ENCODE measurements at places on chromosomes 2 and 18.

GRCh38 chr2:120635146-120635545 is 100.5 kb upstream of the GLI2 start:
- DNase-seq, result no peak

GRCh38 chr2:205435970-205436369 is 246.3 kb upstream of the NRP2 start:
- no peak for DNase-seq

GRCh38 chr2:161961061-161961460 is 113.0 kb downstream of the DPP4 start:
- no peak for DNase-seq

- no peak for DNase-seq
Measured at GRCh38 chr2:95287806-95288205, 9.3 kb upstream of the KCNIP3 start.

DNA sequence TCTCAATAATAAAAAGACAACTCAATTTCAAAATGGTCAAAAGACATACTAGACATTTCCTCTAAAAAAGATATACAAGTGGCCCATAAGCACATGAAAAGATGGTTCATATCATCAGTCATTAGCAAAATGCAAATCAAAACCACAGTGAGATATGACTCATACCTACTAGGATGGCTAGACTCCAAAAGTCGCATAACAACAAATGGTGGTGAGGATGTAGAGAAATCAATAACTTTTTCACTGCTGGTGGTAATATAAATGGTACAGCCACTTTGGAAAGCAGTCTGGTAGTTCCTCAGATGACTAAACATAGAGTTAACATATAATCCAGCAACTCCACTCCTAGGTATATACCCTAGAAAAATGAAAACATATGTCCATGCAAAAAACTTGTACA is 242.3 kb upstream of the NOL4 start:
- no peak for DNase-seq

DNA sequence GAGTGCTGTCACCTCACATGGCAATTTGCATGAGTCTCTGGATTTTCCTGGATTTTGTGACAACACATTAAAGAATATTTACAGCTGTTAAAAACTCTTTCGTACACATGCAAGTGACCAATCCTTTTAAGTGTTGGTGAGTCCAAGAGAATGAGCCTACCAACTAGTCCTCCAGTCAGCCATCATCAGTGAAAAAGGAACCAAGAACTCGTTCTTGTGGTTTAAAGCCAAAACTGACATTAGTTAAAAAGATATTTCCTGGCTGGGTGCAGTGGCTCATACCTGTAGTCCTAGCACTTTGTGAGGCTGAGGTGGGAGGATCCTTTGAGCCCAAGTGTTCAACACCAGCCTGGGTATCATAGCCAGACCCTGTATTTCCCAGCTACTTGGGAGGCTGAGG is 215.4 kb upstream of the ITGA4 start:
- DNase-seq, result no peak

- DNase-seq, result no peak
Measured at GRCh38 chr2:237927986-237928385, 38.8 kb upstream of the UBE2F start.

GRCh38 chr2:46764547-46764946 is 151.1 kb downstream of the MCFD2 start:
- no peak for DNase-seq

DNA sequence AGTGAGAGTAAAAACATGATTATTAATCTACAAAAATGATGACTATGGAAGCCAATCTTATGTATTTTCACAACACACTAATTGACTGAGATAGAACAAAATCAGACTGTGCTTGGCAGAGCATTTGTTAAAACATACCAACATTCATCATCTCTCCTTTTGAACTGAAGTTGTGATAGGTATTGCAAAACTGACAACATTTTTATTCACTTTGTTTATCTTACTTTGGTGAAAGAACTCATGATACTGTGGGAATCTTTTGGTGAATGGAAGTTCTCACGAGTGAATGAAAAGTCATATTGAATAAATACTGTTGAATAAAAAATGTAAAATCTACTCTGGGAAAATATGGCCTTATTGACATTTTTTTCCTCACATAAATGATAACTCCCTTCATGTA is 1430.2 kb upstream of the PIK3C3 start:
- no peak for DNase-seq

DNA sequence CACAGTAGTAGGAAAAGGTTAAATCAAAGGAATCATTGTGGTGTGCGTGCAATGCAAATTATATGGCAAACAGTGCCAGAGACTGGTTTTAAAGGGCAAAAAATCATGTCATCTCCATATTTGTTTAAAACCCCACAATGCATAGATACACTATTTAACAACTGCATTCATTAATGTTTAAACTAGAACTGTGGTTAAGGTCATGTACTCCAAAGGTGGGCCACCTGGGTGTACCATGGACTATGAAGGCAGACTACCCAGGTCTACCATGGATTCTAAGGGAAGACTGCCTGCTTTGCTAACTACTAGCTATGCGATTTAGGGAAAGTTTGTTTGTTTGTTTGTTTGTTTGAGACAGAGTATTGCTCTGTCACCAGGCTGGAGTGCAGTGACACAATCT is 356.3 kb downstream of the ZEB2 start:
- no peak for DNase-seq

- DNase-seq, result no peak
Measured at GRCh38 chr18:13610555-13611141, 115.7 kb downstream of the FAM210A start.

GRCh38 chr2:174025271-174026121 is 60.3 kb upstream of the SP3 start:
- DNase-seq, result no peak

GRCh38 chr2:172693037-172693436 is 42.6 kb upstream of the RAPGEF4 start:
- peak; percentile 84 for DNase-seq

DNA sequence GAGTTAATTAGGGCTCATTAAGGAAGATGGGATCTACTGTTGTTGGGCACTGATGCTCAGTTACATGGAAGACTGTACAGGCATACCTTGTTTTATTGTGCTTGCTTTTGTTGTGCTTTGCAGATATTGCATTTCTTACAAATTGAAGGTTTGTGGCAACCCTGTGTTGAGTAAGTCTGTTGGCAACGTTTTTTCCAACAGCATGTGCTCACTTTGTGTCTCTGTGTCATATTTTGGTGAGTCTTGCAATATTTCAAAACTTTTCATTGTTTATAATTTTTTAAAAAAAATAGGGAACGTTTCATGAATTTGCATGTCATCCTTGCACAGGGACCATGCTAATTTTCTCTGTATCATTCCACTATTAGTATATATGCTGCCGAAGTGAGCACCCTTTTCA is 15.6 kb downstream of the PHLPP1 start:
- no peak for DNase-seq

DNA sequence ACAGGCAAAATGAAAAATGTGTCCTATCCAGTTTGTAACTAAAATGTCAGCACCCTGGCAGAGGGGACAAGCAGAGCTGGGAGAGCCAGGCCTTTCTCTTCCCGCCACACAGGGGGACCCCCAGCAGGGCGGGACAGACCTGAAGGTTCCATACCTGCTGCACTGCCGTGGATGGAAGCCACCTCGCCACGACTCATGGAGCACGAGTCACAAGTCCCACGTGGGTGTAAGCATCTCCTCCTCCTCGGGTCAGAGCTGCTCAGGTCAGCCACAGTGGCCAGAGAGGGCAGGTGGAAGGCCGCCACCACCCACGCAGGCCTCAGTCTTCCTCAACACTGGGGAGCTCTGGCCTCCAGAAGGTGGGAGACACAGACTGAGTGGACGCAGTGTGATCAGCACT is 21.0 kb downstream of the C1QL2 start:
- DNase-seq, result no peak

DNA sequence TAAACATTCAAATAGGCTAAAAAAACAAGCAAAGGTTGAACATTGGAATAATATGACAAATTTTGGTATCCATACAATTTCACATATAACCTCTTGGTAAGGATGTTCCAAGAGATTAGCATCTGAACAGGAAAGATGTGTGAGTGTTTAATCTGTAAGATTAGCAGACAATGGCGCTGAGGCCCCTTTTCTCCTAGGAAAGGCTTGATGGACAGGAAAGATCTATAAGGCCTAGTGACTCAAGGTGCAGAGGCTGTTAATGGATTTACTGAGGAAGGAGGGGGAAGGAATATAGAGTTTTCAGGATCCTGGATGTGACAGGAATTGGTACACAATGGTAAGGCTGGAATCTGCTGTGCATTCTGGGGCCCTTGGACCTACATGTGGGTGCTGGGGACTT is 48.1 kb upstream of the SMAD2 start:
- DNase-seq, result no peak

DNA sequence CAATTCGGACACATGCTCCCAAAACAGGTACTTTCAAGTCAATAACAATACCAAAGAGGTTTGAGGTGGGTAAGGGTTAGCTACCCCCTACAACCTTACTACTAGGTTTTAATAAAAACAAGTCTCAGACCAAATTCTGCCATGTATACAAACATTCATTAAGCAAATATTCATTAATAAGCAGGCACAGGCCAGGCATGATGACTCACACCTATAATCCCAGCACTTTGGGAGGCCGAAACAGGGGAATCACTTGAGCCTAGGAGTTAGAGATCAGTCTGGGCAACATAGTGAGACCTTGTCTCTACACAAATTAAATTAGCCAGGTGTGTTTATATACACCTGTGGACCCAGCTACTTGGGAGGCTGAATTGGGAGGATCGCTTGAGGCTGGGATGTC is 11.7 kb upstream of the ELAC1 start:
- no peak for DNase-seq

DNA sequence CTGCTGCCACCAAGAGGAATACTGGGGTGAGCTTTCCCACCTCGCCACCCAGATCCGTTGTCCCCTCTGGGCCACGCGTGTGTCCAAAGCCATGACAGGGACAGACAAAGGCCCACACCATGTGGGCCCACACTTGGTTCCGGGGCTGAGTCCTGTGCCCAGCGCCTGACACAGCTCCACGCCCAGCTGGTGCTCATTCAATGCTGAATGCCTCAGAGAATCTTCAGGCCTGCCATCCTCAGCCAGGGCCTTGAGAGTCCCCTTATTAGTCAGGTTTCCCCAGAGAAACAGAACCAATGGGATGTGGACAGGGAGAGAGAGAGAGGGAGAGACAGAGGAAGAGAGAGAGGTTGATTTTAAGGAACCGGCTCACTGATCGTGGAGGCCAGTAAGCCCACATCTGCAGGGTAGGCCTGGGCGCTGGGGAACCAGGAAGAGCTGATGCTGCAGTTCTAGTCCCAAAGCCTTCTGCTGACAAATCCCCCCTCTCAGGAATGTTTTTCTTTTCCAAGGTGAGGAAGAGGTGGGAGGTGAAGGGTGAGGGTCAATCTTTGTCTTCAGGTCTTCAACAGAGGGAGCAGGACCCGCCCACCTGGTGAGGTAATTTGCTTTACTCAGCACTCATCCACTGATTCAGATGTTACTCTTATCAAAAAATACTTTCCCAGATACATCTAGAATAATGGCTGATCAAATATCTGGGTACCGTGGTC is 10.2 kb upstream of the SPATA3 start:
- no peak for DNase-seq

GRCh38 chr2:99543247-99543646 is 53.4 kb upstream of the REV1 start:
- DNase-seq, result no peak

- DNase-seq, result no peak
Measured at GRCh38 chr2:108034843-108035242, 48.5 kb downstream of the SLC5A7 start.

GRCh38 chr2:169050476-169051240 is 18.7 kb upstream of the DHRS9 start:
- no peak for DNase-seq

GRCh38 chr18:57837917-57838548 is 34.9 kb upstream of the ATP8B1 start:
- DNase-seq, result no peak

- no peak for DNase-seq
Measured at GRCh38 chr18:65753520-65753919, 2.7 kb downstream of the CDH7 start.

- no peak for DNase-seq
Measured at GRCh38 chr2:155157711-155158110, 459.2 kb downstream of the KCNJ3 start.

DNA sequence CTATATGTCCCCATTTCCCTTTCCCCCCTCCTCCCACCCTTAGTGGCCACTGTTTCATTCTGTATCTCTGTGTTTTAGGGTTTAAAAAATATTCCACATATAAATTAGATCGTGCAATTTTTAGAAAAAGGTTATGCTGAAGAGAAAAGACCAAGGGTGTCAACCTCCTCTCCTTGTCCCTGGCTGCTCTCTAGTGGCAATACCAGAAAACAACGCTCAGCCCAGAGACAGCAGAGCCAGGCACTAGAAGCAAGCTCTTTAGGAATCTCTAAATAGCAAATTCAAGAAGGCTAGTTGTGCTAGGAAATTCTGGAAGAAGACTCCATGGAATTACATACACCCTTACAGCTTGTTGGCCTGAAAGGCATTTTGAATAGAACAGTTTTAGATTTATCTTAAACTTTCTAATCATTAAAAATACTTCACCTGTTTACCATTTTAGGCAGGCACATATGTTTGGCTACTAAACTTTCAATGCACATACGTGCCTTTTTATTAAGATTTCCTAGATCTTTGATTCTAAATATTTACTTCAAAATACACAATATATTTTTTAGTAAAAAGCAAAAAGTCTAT is 35.1 kb upstream of the RASGRP3 start:
- peak; percentile 46 for DNase-seq

DNA sequence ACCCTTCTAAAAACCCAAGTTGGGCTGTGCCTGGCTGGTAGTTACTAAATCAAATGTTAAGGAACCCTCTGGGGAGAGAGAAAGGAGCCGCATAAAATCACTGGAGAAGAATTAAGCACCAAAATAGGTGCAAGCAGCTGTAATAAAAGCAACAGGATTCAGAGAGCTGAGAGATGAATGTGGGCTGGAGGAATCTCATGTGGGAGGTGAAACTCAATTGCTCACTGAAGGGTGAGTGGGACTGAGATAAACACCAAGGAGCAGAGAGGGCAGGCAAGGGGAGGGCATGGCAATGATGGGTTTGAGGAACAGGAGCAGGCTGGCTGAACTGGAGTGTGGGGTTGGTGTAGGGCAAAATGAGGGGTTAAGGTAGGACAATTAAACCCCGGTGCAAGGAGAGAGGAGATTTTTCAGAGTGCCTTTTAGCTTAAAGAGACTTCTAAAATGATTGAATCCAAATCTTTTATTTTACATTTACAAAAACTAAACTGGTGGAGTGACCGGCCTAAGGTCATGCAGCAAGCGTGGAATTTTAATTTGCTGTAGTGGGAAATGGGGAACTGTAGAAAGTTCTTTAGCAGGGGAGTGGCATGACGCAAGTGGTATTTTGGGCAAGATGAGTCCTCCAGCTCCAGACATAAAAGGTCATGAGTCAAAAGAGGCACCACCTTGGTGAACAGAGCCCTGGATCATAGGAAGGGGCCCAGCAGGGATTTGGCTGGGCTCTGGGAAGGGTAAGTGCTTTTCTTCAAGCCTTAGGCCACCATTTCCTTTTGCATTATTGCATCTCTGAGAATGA is 10.5 kb downstream of the PLB1 start:
- no peak for DNase-seq

- no peak for DNase-seq
Measured at GRCh38 chr2:20414806-20415205, 32.1 kb upstream of the RHOB start.
